Muscle of leg (tissue), 16 donors: ENCODE measurements at places on chromosomes 5 and 9.

GRCh38 chr5:145586661-145587307 lies 248.4 kb downstream of the PRELID2 start:
- H3K36me3 ChIP-seq = no peaks in the 10 kb centered on the region
- H3K27me3 ChIP-seq = no peaks in the 10 kb centered on the region
- H3K27ac ChIP-seq = no peak overlapping the region
- H3K4me1 ChIP-seq = no peaks in the 10 kb centered on the region
- no peak for DNase-seq

DNA sequence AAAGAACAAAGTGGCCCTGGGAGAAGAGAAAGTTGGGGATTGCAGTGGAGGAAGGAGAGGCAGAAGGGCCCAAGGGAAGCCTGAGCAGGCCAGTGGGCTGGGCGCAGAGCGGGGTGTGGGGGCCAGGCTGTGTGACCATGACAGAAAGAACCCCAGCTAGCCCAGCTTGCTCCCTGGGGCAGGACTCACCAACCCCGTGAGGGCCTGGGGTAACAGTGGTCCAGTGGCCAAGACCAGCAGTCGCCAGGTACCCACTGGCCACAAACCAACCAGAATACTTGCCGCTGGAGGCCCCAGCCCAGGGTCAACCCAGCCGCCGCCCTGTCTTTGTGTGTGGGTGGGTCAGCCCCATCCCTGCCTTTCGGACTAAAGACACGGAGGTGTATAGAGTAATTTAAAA lies 146.5 kb downstream of the CACNA1B start:
- DNase-seq = no peak
- no peak overlapping the region for H3K27ac ChIP-seq
- peaks cover 5% of the 10 kb centered on the region for H3K4me1 ChIP-seq
- no peak overlapping the region for H3K4me3 ChIP-seq

DNA sequence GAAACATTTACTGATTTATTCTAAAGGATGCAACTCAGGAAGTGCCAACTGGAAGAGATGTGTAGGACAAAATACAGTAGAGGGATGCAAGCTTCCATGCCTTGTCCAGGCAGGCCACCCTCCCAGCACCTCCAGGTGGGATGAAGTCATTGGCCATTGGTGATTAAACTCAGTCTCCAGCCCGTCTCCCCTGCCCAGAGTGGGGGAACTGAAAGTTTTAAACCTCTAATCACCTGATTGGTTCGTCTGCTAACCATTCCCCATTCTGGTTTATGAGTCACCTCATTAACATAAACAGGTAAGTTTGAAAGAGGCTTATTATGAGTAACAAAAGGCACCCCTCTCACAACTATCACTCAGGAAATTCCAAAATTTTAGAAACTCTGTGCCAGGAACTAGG lies 8.1 kb downstream of the TNFAIP8 start:
- no peak overlapping the region for H3K4me3 ChIP-seq
- H3K27ac ChIP-seq = no peak overlapping the region
- no peak for DNase-seq
- no peaks in the 10 kb centered on the region for H3K36me3 ChIP-seq
- peaks cover 14% of the 10 kb centered on the region for H3K4me1 ChIP-seq

GRCh38 chr9:12698986-12699385 lies 5.8 kb downstream of the TYRP1 start:
- DNase-seq = no peak
- no peaks in the 10 kb centered on the region for H3K4me1 ChIP-seq
- no peak overlapping the region for H3K27ac ChIP-seq
- H3K27me3 ChIP-seq = no peaks in the 10 kb centered on the region

- peaks cover 4% of the 10 kb centered on the region for H3K27me3 ChIP-seq
- H3K4me3 ChIP-seq = peak overlapping the region; percentile 89
- H3K4me1 ChIP-seq = peaks cover 80% of the 10 kb centered on the region
- H3K36me3 ChIP-seq = peaks cover 40% of the 10 kb centered on the region
- H3K27ac ChIP-seq = peak overlapping the region; percentile 94
Observed at GRCh38 chr5:177495243-177496060, 2.0 kb downstream of the PDLIM7 start.

- no peak overlapping the region for H3K4me3 ChIP-seq
- no peaks in the 10 kb centered on the region for H3K4me1 ChIP-seq
- H3K36me3 ChIP-seq = no peaks in the 10 kb centered on the region
- no peak overlapping the region for H3K27ac ChIP-seq
- no peaks in the 10 kb centered on the region for H3K27me3 ChIP-seq
Observed at GRCh38 chr5:2352101-2352861, 399.2 kb downstream of the IRX2 start.

GRCh38 chr9:130229759-130230158 lies 35.8 kb upstream of the HMCN2 start:
- H3K27me3 ChIP-seq = no peaks in the 10 kb centered on the region
- H3K36me3 ChIP-seq = peaks cover 56% of the 10 kb centered on the region
- H3K4me1 ChIP-seq = no peaks in the 10 kb centered on the region
- DNase-seq = no peak

GRCh38 chr5:141680751-141681201 lies 1.3 kb downstream of the ARAP3 start:
- peak overlapping the region; percentile 86 for H3K27ac ChIP-seq
- H3K27me3 ChIP-seq = peaks cover 8% of the 10 kb centered on the region
- no peaks in the 10 kb centered on the region for H3K36me3 ChIP-seq
- peaks cover 30% of the 10 kb centered on the region for H3K4me1 ChIP-seq
- peak overlapping the region; percentile 31 for H3K4me3 ChIP-seq

- H3K27me3 ChIP-seq = no peaks in the 10 kb centered on the region
- no peak for DNase-seq
- H3K4me3 ChIP-seq = no peak overlapping the region
- no peaks in the 10 kb centered on the region for H3K36me3 ChIP-seq
Observed at GRCh38 chr9:10148796-10149195, 464.0 kb downstream of the PTPRD start.

DNA sequence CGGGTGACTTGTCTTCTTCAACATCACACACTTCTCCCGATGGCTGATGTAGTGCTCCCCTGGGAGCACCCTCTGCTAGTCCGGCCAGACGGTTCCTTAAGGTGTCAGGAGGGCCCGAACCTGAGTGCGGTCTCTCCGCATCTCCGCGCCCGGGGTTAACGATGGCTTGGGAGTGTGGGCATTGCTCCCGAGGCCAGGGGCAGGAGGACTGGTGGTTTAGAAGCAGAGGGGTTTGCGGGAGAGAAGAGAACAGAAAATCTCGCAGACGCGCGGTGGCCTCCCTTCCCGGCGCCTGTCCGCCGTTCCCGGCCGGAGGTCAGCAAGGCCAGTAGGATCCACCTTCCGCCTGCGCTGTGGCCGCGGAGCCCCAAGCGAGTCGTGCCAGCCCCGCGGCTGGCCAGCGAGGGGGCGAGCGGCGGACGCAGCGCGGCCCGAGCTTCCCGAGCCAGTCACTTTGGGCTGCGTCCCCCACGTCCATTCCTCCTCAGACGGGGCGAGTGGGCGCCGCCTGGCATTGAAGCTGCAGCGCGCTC lies 700 bp downstream of the CDO1 start:
- peak overlapping the region; percentile 96 for H3K27ac ChIP-seq
- H3K4me1 ChIP-seq = peaks cover 8% of the 10 kb centered on the region
- H3K36me3 ChIP-seq = no peaks in the 10 kb centered on the region
- DNase-seq = no peak
- H3K27me3 ChIP-seq = peaks cover 17% of the 10 kb centered on the region
- H3K4me3 ChIP-seq = peak overlapping the region; percentile 73

DNA sequence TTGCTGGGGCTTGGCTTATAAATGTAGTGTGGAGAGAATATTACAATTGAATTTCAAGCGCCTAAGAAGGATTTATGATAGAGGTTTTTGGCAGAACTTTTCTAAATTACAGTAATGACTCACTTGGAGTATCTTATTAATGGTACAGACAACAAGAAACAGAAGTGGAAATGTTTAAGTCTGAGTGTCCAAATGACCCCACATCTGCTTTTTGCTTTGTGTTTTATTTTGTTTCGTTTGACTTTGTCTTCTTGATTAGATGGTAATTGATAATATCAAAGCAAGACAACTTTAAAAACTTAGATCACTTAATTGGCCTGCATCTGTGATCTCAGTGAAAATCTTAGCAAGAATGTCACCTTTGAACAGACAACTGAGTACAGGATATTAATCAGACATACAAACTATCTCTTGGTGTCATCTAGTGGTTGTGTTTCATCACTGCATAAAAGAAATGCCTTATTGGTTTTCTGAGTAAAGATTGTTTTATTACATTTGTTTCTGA lies 577.4 kb downstream of the ISL1 start:
- no peaks in the 10 kb centered on the region for H3K4me1 ChIP-seq
- H3K4me3 ChIP-seq = no peak overlapping the region
- H3K27me3 ChIP-seq = no peaks in the 10 kb centered on the region
- H3K27ac ChIP-seq = no peak overlapping the region
- no peaks in the 10 kb centered on the region for H3K36me3 ChIP-seq
- DNase-seq = peak; percentile 7

DNA sequence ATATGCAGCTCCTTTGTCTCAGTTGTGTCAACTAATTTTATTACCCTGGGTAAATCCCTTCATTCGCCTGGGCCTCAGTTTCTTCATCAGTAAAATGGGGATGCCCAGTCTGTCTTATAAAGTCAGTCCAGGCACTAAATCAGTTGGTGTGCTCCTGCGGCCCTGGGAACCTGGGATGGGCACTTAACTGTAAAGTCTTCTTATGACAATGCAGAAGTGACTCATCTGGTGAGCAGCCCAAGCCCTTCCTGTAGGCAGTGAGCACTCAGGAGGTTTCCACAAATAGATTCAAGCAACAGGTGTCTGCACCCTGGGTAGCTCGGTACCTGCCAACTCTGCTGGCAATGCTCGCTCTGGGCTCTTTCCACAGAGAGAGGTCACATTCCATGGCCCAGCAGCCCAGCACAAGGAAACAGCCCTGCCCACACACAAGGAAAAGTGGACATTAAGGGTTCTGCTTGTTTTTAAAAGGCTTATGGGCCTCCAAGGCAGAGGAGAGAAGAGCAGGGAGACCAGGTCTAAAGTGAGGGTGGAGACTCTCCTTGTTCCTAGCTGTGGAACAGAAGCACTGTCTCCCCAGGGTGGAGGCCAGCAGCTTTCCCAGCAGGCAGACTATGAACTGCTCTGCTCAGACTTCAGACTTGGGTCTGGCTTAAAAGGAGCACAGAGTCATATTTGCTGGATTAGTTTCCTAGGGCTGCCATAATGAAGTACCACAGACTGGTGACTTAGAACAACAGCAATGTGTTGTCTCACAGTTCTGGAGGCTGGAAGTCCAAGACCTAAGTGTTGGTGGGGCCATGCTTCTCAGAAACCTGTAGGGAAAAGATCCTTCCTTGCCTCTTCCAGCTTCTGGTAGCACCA lies 89.7 kb upstream of the ADRA1B start:
- DNase-seq = peak; percentile 64
- H3K27me3 ChIP-seq = no peaks in the 10 kb centered on the region
- peaks cover 17% of the 10 kb centered on the region for H3K4me1 ChIP-seq
- no peak overlapping the region for H3K4me3 ChIP-seq
- no peaks in the 10 kb centered on the region for H3K36me3 ChIP-seq
- H3K27ac ChIP-seq = peak overlapping the region; percentile 55

- no peak for DNase-seq
- no peak overlapping the region for H3K27ac ChIP-seq
- no peaks in the 10 kb centered on the region for H3K27me3 ChIP-seq
- H3K4me1 ChIP-seq = no peaks in the 10 kb centered on the region
- H3K4me3 ChIP-seq = no peak overlapping the region
Observed at GRCh38 chr5:107619781-107620180, 51.0 kb downstream of the EFNA5 start.

GRCh38 chr5:15261269-15261995 lies 238.5 kb upstream of the FBXL7 start:
- H3K27ac ChIP-seq = peak overlapping the region; percentile 87
- no peaks in the 10 kb centered on the region for H3K27me3 ChIP-seq
- H3K4me1 ChIP-seq = peaks cover 25% of the 10 kb centered on the region
- H3K4me3 ChIP-seq = no peak overlapping the region
- no peak for DNase-seq
- no peaks in the 10 kb centered on the region for H3K36me3 ChIP-seq

DNA sequence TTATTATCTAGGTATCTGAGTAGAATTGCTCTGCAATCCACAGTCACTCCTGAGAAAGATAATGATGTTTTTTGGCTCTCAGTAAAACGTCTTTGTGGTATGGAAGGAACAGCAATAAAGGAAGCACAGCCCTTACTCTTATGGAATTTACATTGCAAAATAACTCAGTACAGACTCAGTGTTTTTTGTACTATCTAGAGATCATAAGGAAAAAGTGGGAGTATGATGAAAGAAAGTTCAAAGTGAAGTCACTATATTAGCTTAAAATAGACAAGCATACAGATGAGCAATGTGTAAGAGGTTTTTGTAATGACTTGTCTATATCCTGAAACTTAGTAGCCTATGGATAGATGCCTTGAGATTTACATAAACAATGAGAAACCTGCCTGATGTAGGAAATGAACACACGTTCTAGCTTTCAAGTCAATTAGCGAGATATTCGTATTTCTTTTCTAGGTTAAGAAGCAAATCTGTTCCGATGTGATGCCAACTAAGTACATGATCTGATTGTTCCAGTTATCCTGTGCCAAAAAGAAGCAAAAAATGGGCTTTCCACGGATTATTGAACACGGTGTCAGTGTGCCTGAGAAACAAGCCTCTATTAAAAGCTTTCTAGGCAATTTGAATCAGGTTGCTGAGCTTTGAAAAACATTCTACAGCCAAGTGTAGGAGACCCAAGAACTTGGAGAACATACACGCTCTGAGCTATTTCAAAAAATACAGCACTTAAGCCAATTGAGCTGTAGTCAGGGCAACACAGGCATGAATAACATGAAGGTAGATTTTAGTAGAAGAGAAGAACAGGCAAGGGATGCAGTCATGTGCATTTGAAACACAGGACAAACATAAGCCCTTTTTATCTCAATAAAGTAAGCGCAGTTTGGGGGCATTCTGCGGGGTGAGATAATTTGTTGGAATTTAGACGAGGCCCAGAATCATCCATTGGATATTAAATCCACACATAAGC lies 86.3 kb upstream of the TAF11L2 start:
- no peaks in the 10 kb centered on the region for H3K36me3 ChIP-seq
- no peaks in the 10 kb centered on the region for H3K4me1 ChIP-seq
- no peak overlapping the region for H3K27ac ChIP-seq
- no peaks in the 10 kb centered on the region for H3K27me3 ChIP-seq
- DNase-seq = peak; percentile 47

GRCh38 chr5:18195910-18196309 lies 561.6 kb downstream of the TAF11L14 start:
- no peaks in the 10 kb centered on the region for H3K27me3 ChIP-seq
- H3K4me3 ChIP-seq = no peak overlapping the region
- no peak for DNase-seq
- no peak overlapping the region for H3K27ac ChIP-seq
- H3K4me1 ChIP-seq = no peaks in the 10 kb centered on the region

DNA sequence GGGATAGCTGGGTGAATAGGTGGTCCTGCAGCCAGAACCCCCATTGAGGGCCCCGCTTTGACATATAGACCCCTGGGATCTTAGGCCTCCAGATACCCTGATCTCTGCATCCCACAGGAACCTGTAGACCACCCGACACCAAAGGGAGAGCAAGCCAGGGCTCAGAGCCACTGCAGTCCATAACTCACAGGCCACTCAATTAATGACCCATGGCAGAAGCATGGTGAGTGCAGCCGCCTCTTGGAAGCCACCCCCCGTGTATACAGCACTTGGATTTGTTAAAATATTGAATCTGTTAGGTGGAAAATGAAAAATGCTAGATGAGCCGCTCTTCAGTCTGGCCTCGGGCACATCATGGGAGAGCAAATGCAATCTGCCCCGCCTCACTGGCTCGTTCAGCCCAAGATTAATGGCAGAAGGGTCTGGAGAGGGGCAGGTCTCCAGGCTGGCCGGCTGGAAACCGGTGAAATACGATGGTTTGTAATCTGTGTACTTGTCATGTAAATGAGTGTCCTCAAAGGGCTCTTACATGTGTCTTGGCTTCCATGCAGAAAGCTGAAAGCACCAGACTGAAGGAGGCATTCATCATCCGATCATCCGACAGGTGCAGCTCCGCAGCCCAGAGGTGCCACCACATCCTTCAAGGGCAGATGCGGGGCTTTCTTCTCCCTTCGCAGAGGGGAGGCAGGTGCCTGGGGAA lies 111.3 kb downstream of the OLFM1 start:
- H3K4me3 ChIP-seq = no peak overlapping the region
- no peaks in the 10 kb centered on the region for H3K4me1 ChIP-seq
- H3K36me3 ChIP-seq = no peaks in the 10 kb centered on the region
- H3K27ac ChIP-seq = no peak overlapping the region
